Fibroblast of the conjunctiva (primary cell): ENCODE measurements at places on chromosomes 2 and 18.
A peak's percentile ranks its signal among the peaks of the same experiment; 100 is the strongest.

- DNase-seq = peak; percentile 51
These were observed at the start of gene HNMT for GRCh38 chr2:137964066-137964858. Gene HNMT (plus strand): TSS chr2:137964473. CDS start chr2:137964492, 19 bp downstream.

- DNase-seq = no peak
These were observed 135.6 kb downstream of the RBMS1 start for GRCh38 chr2:160358046-160358445.

DNA sequence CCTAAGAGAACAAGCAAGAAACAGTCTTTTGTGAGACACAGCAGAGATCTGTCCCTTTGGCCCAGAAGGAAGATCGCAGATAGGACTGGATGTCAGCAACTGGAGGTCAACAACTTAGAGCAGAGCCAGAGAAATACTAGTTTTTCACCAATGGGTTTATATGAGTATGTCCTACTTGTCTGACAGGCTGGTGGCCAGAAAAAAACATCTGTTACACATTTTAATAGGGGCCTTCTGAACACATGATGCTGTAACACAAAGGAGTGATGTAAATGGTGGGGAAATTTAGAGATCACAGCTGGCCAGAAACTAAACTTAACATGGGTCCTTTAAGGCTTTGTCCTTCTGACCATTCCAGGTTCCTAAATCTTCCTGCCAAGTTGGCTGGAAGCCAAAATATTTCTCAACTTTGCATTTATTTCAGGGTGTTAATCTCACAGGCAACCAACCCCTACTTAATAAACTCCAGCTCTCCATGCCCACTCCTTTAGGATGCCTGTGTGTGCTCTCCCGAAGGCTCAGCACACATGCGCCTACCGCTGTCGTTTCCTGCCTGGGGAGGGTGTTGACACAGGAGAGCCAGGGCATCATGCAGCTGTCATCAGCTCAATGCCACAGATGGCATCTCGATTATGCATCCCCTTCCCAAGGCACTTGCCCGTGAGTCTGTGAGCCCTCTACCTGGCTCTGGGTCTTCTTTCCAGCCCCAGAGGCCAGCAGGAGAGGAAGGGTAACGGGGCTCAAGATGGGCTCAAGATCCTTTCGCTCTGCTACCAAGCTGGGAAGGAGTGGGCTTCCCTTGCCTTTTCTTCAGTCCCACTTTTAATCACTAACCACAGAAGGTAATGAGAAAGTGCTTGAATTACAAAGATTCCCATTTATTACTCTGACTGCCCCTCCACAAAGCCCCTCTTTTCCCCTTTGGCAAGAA, 252.5 kb downstream of the ETAA1 start:
- peak; percentile 88 for DNase-seq

GRCh38 chr2:100625717-100626116, 62.9 kb downstream of the PDCL3 start:
- DNase-seq = no peak

DNA sequence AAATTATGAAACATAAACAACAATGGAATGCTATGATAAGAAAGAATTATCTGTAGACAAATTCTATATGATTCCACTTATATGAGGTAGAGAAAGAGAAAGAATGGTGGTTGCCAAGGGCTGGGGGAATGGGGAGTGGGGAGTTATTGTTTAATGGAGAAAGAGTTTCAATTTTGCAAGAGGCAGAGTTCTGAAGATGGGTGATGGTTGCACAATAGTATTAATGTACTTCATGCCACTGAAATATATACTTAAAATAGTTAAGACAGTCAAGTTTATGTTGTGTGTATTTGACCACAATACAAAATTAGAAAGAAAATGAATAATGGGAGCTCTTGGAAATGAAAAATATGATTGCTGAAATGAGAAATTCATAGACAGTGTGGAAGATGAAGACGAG, 22.6 kb upstream of the FAM117B start:
- no peak for DNase-seq

GRCh38 chr18:56988022-56988421, 158.9 kb upstream of the BOD1L2 start:
- no peak for DNase-seq
